ENCODE measurements at places on chromosomes 6 and 20. TPM values are rescaled to one million over a fixed set of nuclear protein-coding genes. Genes with fewer than 3 reads are reported as not detected.

The CYP21A2 gene
- 0.66 TPM for total RNA-seq

The KCNB1 gene
- 0.31 TPM for total RNA-seq

The DACT2 gene
- 3.0 TPM for total RNA-seq

The HLA-DRB1 gene
- total RNA-seq = 12.5 TPM

- no peak for DNase-seq
- H3K27ac ChIP-seq = no peak overlapping the region
- H3K4me1 ChIP-seq = peaks cover 6% of the 10 kb centered on the region
- H3K36me3 ChIP-seq = no peaks in the 10 kb centered on the region
Observed at GRCh38 chr20:49163696-49164095, 24.4 kb downstream of the STAU1 start.

The GDAP1L1 gene
- total RNA-seq = 0.35 TPM

- H3K36me3 ChIP-seq = no peaks in the 10 kb centered on the region
- no peak overlapping the region for H3K27ac ChIP-seq
- no peaks in the 10 kb centered on the region for H3K4me1 ChIP-seq
- no peak for DNase-seq
Observed at GRCh38 chr20:16955462-16955861, 207.3 kb downstream of the OTOR start.

- H3K4me1 ChIP-seq = peaks cover 3% of the 10 kb centered on the region
- no peak overlapping the region for H3K27ac ChIP-seq
- H3K4me3 ChIP-seq = no peak overlapping the region
- no peaks in the 10 kb centered on the region for H3K36me3 ChIP-seq
- peaks cover 4% of the 10 kb centered on the region for H3K27me3 ChIP-seq
Observed at GRCh38 chr20:46820682-46821081, 74.0 kb upstream of the EYA2 start.

GRCh38 chr6:18263418-18264218 is 712 bp downstream of the DEK start:
- H3K27me3 ChIP-seq = no peaks in the 10 kb centered on the region
- peak overlapping the region; percentile 92 for H3K27ac ChIP-seq
- peak; percentile 61 for DNase-seq
- no peaks in the 10 kb centered on the region for H3K36me3 ChIP-seq
- H3K4me3 ChIP-seq = peak overlapping the region; percentile 66

The PDE7B gene
- 1.2 TPM for total RNA-seq
